ENCODE measurements at places on chromosomes 2 and 18.

- no peak for DNase-seq
Observed at GRCh38 chr2:33425586-33426031, 50.8 kb upstream of the RASGRP3 start.

- no peak for DNase-seq
Observed at GRCh38 chr2:227183657-227184367, 19.4 kb downstream of the COL4A3 start.

DNA sequence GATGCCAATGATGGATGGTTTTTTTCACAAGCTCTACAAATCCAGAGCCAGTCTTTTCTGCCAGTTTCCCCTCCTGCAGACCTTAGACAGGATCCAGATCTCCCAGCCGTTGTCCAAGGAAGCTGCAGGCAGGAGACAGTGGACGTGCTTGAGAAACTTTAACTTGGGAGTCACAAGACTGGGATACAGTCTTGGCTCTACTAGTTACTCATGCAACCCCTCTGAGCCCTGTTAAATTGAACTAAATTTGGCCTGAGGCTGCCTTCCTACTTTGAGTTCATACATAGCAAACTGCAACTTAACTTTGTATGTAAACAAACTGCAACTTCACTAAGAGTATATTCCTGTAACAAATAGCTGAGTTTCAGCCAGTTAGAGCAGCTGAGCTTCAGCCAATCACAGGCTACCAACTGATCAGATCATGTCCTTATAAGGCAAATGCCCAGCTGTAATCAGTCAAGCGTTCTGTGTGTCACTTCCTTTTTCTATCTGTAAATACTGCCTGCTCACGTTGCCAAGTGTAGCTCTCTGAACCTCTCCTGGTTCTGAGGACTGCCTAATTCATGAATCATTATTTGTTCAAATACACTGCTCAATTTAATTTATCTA lies 140.9 kb downstream of the CAPN13 start:
- DNase-seq: peak; percentile 45

DNA sequence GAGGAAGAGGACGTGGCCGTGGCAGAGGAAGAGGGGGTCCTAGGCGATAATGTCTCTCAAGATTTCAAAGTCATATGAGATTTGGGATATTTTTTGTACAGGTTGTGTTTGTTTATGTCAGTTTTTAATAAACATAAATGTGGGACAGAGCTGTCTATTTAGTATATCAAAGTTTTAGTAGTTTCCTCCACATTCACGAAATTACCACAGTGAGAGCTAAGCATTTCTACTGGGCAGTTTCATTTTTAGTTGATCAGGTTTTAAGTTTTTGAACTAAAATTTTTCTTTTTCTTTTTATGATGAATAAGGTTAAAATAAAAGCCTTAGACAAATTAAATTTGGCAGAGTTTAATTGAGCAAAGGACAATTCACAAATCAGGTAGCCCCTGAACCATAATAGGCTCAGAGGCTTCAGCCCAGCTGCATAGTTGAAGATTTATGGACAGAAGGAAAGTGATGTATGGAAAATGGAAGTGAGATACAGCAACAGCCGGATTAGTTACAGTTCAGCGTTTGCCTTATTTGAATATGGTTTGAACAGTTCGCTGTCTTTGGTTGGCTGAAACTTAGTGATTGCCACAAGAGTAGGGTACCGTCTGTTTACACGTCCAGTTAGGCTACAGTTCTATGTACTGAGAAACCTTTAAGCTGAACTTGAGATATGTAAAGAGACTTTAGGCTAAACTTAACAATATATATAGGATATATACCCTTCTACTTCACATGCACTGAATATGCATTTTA lies 17.1 kb downstream of the SNRPD1 start:
- no peak for DNase-seq

GRCh38 chr2:39115556-39115955 lies 5.3 kb downstream of the SOS1 start:
- no peak for DNase-seq

DNA sequence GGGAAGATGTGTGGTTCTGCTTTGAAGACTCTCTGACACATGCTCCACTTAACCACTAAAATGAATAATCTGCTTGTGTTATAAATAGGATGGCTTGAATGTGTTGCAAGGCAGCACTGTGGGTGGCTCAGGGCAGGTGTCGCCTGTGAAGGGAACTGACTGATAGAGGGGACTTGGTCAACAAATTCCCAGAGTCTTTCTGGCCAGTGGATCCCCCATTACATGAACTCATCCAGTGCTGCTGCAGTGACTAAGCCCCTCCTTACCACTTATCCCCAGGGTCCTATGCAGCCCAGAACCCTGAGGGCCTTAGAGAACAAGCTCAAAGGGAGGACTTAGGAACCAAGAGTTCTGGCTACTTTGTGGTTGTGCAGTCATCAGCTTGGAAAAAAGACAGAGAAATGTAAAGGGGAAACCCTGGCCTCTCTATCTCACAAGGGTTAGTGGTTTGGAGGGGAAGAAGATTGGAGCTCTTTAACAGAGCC lies 226.2 kb upstream of the TNP1 start:
- no peak for DNase-seq

GRCh38 chr18:77207540-77207939 lies 42.1 kb upstream of the GALR1 start:
- peak; percentile 47 for DNase-seq

- DNase-seq: no peak
Observed at GRCh38 chr2:47288864-47289263, 114.1 kb upstream of the MSH2 start.

DNA sequence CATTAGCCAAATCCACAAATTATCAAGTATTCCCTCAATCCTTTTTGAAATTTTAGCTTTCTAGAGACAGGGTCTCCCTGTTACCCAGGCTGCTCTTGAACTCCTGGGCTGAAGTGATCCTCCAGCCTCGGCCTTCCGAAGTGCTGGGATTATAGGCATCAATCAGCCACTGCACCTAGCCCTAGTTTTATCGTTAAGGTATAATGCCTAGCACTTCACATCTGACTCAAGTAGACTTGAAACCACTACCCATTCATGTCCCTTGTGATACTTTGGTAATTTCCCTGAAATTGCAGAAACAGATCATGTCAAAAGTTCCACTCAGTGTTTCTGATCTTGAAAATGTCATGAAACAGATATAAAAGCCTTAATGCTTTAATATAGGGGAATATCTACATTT lies 26.3 kb downstream of the MEX3C start:
- no peak for DNase-seq

All from HTR-8/SVneo (cell line).